ENCODE measurements at places on chromosomes 5 and 9.

DNA sequence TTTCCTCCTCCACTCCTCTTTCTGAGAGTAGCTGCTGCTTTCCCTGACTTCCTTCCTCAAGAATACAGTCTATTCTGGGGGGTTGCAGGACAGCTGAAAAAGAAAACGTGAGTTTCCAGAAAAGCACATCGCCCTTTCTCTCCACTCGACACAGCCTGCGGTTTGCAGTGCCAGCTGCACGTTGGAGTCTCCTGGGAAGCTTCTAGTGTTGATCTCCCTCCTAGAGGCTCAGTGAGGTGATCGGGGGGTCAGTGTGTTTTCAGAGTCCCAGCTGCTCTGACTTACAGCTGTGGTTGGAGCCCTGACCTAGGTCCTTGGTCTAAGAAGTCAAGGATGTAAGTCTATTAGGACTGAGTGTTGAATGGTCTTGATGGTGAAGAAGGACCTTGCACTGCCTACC, 25.0 kb upstream of the SUSD3 start:
- no peak for DNase-seq

GRCh38 chr9:88828492-88828974, 162.7 kb upstream of the S1PR3 start:
- no peak for DNase-seq

DNA sequence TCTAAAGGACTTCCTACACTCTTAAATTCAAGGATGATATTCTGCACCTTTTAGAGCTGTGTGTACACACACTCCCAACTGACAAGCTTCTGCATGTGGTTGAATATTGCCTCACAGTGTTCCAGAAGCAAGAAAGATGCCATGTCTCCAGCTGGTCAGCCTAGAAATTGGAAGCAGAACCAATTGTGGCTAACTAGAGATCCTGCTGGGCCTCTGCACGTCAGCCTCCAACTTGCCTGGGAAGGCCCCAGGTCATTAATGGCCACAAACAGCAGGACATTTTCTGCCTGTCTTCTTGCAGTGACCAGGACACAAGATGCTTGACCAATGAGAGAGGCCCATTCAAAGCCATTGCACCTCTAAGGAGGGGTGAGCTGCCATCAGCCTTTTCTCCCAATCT, 571.9 kb upstream of the BRINP1 start:
- DNase-seq: no peak

- no peak for DNase-seq
Measured at GRCh38 chr9:135009794-135010585, 77.5 kb upstream of the OLFM1 start.

DNA sequence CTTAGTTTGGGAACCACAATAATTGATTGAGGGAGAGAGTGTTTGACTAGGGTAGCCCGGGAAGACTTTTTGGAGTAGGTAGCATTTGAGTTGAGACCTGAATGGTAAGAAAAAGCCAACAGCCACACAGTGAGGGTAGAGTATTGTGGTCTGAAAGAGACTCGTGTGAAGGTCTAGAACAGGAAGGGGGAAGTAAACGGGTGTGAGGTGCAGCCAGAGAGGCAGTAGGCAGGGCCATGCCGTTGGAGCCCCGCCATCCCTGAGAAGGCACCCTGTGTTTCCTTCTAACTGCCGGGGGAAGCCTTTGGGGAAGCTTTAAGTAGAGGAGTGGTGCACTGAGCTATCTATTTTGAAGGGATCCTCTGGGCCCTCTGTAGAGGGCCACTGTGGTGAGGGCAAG, 3.5 kb upstream of the F2RL2 start:
- DNase-seq: no peak

DNA sequence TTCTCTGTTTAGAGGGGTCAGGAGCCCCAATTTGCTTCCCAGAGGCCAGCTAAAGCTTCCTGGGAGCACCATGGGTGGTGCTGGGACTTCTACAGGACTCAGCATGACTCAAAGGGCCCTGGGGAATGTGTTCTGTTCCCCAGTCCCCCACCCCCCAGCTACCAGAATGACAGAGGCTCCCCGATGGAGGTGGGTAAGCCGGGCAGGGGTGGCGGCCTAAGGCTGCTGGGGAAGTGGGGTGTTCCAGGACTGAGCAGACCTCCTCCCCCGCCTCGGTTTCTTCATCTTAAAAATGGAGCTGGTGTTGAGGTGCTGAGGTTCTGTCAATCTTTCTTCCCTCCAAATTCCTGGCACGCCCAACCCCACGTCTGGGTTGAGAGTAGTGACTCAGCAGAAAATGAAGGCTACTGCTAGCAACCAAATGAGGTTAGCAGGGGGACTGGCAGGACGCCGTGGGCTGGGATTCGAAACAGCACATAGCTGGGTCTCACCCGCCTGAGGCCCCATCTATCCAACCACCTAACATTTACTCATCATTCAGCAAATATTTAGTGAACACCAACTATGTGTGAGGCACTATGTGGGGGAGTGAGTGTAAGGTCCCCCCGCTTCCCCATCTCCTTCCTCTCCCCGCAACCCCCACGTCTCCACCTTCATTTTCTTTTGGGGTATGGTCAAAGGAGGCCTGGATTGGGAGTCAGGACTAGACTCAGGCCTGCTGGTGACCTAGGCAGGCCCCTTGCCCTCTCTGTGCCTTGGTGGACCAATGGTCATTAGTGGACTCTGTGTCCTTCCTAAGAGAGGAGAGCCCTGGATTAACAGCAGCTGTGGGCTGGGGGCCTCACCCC, 50.2 kb downstream of the C9orf50 start:
- DNase-seq: no peak

DNA sequence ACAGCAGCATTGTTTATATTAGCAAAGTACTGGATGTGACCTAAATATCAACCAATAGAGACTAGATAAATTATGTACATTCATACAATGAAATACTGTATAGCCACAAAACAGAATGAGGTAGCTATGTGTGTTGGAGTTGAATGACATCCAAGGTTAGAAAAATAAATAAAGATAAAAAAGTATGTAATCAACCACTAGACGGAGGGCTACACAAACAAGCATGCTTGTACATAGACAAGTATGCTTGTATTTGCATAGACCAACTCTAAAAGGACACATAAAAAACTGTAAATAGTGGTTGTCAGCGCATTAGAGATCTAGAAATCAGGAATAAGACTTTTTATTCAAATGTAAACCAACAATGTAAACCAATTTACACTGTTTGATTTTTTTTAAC, 3.0 kb downstream of the FEM1C start:
- no peak for DNase-seq

- no peak for DNase-seq
Measured at GRCh38 chr5:10564838-10565784, 1.2 kb downstream of the ANKRD33B start.

- DNase-seq: no peak
Measured at GRCh38 chr9:134709512-134710270, 68.1 kb downstream of the COL5A1 start.

- DNase-seq: no peak
Measured at GRCh38 chr5:68711293-68712200, 382.3 kb upstream of the SLC30A5 start.

DNA sequence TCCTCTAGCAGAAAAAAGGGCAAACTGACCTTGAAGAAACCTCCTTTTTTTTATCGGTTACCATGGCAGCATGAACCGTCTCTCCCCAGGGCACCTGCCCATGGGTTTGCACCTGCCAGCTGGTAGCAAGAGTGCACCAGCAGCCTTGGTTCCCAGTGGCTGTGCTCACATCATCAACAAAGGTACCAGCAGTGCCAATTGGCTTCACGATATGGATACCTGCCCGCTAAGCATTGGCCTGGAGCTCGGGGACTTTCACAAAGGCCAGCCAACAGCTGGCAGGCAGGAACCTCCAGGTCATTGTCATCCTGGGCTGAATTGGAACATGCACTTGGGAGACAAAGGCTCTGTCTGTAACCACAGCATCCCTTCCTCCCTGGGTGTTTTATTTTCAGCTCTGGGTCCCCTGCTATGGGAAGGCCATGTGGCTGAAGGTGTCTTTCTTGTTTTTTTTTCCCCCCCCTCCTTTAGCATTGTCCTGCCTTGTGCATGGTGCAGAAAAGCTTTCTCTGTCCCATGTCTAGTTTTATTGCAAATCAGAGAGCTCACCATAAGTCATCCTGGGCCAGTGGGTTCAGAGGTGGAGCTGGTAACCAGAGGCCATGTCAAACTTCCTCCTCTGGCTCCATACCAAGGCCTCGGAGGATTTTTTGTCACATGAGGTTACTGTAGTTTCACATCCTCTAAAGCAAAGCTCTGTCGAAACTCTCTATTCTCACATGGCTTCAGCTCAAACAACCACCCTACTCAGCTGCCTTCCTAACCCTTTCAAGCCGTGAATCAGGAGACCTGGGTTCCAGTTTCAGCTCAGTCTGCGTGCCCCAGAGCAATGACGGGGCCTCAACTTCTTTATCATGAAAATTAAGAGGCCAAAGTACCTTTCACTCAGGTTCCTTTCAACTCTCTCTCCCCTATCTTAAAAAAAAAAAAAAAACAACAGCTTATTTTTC, 145.5 kb upstream of the MAP3K1 start:
- DNase-seq: no peak

DNA sequence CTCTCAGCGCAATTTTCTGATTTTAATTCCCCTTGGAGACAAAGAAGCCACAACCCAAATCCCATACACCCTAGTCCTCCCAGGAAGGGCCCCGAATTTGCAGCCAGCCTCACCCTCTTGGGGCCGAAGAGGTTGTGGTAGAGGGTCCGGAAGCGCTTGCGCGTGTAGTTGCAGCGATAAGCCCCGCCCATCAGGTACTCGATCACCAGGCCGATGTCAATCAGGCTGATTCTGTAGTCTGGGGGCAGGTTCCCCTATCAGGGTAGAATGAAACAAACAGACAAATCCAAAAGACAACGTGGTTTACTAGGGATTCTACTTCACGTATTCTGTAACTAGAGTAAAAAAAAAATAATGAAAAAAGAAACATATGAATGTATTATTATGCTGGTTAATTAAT, 210.6 kb upstream of the KLF9 start:
- no peak for DNase-seq

GRCh38 chr9:130391866-130392265, 52.9 kb upstream of the ASS1 start:
- no peak for DNase-seq

DNA sequence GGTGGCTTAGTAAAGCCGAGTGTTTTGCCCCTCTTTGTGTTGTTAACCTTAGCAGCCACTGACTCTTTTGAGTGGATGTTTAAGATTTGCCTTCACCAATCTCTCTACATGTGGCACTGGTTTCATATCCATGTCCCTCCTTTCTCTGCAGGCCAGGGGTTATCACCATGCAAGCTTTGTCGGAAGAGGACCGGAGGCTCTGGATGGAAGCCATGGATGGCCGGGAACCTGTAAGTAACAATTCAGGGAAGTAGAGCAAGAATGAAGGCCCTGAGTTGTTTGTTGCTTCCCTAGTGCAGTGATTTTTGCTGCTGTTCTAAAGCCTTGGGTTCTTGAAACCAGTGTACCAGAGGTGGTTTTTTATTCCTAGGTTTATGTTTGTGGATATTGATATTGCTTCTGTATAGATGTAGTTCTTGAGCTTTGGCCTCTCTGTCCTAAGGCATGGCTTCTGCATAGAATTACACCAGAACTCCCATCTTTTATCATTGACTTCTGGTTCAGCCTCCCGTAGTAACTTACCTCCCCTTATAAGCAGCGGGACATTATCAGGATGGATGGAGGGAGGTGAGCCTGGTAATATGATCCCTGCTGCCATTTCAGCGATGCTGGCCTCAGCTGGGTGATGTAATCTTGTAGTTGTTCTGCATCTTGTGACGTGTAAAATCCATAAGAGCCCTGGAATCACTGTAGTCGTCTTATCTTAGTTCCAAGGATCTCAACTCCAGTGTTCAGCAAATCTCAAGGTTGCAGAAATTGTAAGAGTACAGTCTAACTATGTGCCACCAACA, 161.9 kb downstream of the ARHGAP26 start:
- DNase-seq: no peak

DNA sequence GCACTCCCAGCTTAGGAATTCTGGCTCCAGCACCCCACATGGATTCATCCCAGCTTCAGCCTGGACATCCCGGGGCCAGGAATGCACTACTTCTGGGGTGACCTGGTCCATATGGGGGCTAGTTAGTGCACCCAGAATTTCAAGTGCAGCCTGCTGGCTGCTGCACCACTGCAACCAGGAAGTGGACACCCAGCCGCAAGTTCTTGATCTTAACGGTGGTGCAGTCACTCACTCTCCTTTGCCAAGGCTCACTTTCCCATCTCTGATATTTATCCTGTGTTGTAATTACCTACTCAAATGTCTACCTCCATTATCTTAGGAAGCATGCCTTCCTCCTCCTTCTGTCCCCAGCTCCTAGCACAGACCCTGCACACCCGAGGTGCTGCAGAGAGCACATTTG, 26.2 kb upstream of the RAB14 start:
- DNase-seq: no peak

DNA sequence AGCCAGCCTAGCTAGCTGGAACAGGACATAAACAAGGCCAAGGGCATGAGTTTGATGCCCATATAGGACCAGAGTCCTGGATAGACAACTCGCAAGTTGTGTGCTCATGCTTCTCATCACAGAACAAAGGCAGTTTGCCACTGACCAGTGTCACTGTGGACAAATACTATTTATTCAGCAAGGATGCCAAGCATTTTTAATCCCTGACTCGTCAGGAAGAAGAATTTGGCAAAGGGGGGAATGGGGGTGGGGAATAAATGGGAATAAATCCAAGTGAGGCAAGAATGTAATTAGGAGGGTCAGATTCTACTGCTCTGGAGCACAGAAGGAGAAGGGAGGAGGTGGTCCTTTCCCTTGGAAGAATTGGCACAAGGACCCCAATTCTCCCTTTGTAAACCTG, 46.8 kb upstream of the ANKRD55 start:
- DNase-seq: no peak

DNA sequence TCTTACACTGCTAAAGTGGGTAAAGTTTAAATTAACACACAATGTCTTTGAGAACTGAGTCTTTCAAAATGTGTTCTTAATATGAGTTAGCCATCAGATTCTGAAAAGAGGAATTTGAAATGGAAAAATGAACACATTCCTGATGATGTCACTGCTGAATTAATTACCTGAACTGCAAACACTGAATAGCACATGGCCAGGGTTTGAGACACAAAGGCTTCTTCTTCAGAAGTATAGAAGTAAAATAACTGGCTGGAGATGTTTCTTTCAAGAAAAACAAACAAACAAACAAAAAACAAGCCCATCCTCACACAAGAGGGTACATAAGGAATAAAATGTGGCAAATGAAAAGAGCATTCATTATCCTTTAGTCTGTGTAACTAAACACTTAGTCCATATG, 7.1 kb downstream of the GLIS3 start:
- no peak for DNase-seq

DNA sequence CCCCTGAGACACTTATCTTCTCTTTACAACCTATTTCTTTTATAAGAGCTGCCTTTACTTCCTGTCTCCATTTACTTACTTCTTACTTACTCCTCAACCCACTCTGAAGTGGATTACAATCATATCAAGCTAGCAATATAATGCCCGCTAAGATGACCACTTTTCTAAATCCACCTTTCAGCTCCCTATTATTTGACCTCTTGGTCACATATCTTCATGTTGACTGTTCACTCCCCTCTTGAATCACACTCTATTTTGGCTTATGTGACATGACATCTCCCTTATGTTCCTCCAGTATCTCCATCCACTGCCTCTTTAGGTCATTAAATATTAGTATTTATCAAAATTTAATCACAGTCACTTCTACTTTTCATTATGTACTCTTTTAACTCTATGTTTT, 255.3 kb upstream of the TRPC7 start:
- no peak for DNase-seq

All from epithelial cell of prostate (primary cell).